ENCODE measurements at places on chromosomes 6 and 20.
A peak's percentile ranks its signal among the peaks of the same experiment; 100 is the strongest.

- DNase-seq = peak; percentile 4
Observed at GRCh38 chr6:151716526-151716932, 91.0 kb upstream of the ESR1 start.

GRCh38 chr6:161415302-161415855 lies 141.5 kb upstream of the AGPAT4 start:
- DNase-seq = no peak

- DNase-seq = no peak
Observed at GRCh38 chr6:108687921-108688320, 127.2 kb downstream of the FOXO3 start.

DNA sequence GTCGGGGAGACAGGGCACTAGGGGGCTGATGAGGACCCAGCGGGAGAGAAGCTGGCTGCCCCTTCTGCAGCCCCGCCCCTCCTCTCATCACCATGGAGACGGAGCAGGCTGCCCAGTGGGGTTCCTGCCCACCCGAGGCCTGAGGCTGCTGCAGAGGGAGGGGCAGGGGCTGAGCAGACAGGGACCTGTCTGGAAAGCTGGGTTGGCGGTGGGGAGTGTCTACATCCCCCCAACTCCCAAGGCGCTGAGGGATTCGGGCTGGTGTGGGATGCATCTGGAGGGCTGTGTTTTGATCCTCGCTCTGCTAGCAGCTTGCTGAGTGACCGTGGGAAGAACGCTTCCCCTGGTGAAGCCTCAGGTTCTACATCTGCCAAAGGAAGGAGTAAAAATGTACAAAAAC lies 1.2 kb upstream of the BPI start:
- DNase-seq = no peak

GRCh38 chr6:66865771-66866170 lies 1158.7 kb upstream of the EYS start:
- DNase-seq = no peak

GRCh38 chr6:90278129-90278528 lies 18.5 kb downstream of the BACH2 start:
- no peak for DNase-seq

GRCh38 chr20:63432577-63433325 lies 39.7 kb downstream of the KCNQ2 start:
- DNase-seq = peak; percentile 11

DNA sequence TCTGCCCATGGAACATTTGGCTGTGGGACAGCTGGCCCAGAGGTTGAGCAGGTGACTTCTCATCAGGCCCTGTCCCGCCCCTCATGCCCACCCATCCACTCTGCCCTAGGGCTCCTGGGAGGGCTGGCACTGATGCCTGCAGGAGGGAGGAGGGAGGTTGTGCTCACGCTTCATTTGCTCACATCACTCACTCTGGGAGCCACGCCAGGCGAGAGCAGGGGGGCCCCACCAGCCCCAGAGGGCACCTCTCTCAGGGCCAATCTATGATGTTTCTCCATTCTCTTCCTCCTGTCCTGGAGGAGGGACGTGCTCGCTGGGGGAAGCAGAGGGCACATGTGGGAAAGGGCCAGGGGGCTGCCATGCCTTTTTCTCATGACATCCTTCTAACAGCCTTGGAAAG lies 10.9 kb upstream of the GLP1R start:
- DNase-seq = no peak

Measured in EL (cell line).